ENCODE measurements at places on chromosomes 7 and 10. TPM values are rescaled to one million over a fixed set of nuclear protein-coding genes. Genes with fewer than 3 reads are reported as not detected.

GRCh38 chr7:130293521-130293920, 560 bp downstream of the CPA4 start:
- H3K4me1 ChIP-seq = no peaks in the 10 kb centered on the region
- no peaks in the 10 kb centered on the region for H3K36me3 ChIP-seq
- no peak overlapping the region for H3K27ac ChIP-seq
- H3K27me3 ChIP-seq = no peaks in the 10 kb centered on the region
- no peak for DNase-seq

The TET1 gene
- 0.72 TPM for total RNA-seq

GRCh38 chr7:134932707-134933370, 53.5 kb upstream of the AGBL3 start:
- H3K4me3 ChIP-seq = no peak overlapping the region
- no peak for DNase-seq
- no peaks in the 10 kb centered on the region for H3K27me3 ChIP-seq
- H3K36me3 ChIP-seq = no peaks in the 10 kb centered on the region
- H3K4me1 ChIP-seq = peaks cover 3% of the 10 kb centered on the region
- H3K27ac ChIP-seq = no peak overlapping the region

DNA sequence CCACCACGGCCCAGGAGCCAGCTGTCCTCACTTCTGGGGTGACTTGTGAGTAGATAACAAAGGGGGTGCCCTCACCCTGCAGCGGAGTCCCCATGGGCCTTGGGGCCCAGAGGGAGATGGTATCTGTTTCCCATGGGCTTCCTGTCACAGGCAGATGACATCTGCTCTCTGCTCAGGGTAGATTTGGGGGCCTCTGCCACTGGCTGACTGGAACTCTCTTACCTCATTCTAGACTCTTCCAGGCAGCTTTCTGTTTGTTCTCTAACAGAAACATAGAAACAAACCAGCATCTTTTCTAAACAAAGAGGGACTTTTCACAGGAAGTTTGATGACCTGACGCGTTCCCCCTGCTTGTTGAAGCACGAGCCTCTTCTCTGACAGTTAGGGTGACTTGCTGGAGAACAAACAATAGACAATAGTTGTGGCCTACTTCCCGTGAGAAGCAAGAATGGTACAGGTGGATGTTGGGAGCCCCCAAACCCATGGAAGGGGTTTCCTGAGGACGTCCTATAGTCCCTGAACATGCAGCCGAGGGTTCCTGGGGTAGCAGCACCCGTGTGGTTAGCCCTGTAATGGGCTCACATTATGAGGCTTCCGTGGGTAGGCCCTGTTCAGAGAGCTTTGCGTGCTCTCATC, 61.6 kb downstream of the GRK5 start:
- DNase-seq = peak; percentile 44
- peaks cover 40% of the 10 kb centered on the region for H3K4me1 ChIP-seq
- peak overlapping the region; percentile 88 for H3K27ac ChIP-seq

GRCh38 chr10:75018251-75018650, 93.2 kb upstream of the SAMD8 start:
- no peak for DNase-seq
- peak overlapping the region; percentile 54 for H3K27ac ChIP-seq
- peaks cover 10% of the 10 kb centered on the region for H3K36me3 ChIP-seq
- H3K4me3 ChIP-seq = no peak overlapping the region

DNA sequence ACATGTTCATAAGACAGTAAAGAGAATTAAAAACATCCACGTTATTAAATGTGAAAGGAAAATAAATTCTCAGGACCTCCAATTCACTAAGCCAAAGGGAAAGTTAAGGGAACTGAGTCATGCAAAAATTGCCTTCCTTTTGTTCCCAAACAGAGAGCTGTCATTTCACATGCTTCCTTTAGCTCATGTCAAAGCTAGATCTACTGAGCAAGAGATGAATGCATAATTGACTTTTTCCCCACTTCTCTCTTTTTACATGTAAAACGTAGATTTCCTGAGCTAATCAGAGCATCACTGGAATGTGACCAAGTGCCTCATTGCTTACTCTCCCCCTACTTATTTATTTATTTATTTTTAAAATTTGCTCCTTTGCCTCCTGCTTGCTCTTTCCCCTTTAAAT, 129.1 kb upstream of the AMPH start:
- no peak for DNase-seq
- H3K4me3 ChIP-seq = no peak overlapping the region
- H3K27ac ChIP-seq = no peak overlapping the region
- H3K27me3 ChIP-seq = no peaks in the 10 kb centered on the region
- peaks cover 12% of the 10 kb centered on the region for H3K36me3 ChIP-seq

The BLNK gene
- total RNA-seq = 0.94 TPM

The ADGRA1 gene
- not detected for total RNA-seq

GRCh38 chr10:14397066-14397465, 66.3 kb upstream of the FRMD4A start:
- peaks cover 23% of the 10 kb centered on the region for H3K27me3 ChIP-seq
- H3K27ac ChIP-seq = no peak overlapping the region
- H3K4me3 ChIP-seq = no peak overlapping the region
- H3K36me3 ChIP-seq = peaks cover 4% of the 10 kb centered on the region

The PTPRE gene
- total RNA-seq = 26.7 TPM
